ENCODE measurements at places on chromosomes 12 and 14.

- DNase-seq: no peak
These were observed 63.6 kb upstream of the RESF1 start for GRCh38 chr12:31895449-31896150.

DNA sequence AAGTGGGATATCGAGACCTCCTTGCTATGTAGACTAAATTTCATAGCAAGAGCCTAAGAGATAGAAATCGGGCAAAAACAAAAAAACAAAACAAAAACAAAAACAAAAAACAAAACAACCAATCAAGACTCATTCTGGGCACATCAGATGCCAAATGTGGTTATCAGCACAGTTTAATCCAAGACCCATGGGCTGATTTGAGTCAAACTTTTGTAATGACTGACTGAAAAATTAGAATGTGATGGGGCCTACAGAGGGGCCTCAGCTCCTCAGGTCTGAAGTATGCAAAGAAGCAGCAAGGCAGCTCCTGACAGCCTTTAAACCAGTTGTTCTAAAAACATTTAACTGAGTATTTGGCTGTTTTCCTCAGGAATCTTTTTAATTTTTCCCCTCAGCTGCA, 49.3 kb downstream of the SLC4A8 start:
- DNase-seq: no peak

DNA sequence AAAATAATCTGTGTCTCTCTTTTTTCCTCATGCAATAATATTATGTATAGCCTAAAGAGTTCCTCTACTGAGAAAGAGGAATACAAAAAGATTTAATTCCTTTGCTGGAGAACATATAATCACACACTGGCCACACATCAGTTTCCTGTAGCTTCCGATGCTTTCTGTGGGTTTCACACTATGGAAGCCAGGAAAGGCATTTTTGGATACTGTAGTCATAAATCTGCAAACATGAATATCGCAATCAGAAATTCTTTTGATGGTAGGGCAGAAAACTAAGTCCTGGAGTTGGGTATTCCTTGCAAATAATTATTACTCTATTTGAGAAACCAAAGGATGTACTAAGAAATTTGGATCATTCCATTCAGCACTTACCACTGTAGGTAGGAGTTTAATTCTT, 260.0 kb downstream of the ACSS3 start:
- no peak for DNase-seq

DNA sequence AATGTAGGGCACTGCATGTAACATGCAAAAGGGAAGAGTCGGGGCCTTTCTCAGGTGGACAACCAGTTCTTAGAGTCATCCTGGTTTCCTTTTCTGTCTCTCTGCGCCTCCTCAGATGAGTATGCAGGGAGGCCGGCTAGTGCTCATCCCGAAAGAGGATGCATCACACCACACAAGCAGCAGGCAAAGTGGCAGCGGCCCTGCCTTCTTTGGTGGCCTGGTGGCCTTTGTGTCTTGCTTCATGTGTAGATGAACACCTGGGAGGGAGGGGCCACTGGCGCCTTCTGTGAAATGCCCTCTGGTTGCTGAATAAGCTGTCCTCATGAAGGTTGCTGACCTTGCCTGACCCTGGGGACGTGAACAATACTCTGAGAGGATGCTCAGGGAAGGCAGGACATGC, 18.0 kb downstream of the SLC24A4 start:
- no peak for DNase-seq

- DNase-seq: peak; percentile 21
These were observed 165.5 kb downstream of the ANO6 start for GRCh38 chr12:45381351-45381750.

GRCh38 chr12:42776396-42776795, 186.8 kb upstream of the PRICKLE1 start:
- DNase-seq: no peak

GRCh38 chr14:23301969-23302289, 730 bp downstream of the PPP1R3E start:
- DNase-seq: no peak

DNA sequence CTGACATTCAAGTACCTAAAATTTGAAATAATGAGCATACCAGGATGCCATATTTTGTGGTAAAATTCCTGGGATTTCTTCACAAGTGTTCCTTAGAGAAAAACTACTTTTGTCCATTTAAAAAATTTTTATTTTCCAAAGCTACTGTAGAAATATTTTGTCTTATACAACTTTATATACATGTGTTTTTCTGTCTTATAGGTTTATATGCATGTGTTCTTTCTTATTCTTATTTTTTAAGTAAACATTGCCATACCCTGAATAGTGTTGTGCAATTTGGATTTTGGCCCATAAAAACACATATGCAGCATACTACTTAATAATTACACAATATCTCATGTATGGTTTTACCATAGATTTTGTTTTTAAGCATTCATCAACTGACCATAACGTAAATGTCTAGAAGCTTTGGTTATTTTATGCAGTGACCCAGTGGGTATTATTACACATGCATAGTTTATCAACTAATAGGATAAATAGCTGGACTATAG, 1107.4 kb upstream of the SEL1L start:
- no peak for DNase-seq

DNA sequence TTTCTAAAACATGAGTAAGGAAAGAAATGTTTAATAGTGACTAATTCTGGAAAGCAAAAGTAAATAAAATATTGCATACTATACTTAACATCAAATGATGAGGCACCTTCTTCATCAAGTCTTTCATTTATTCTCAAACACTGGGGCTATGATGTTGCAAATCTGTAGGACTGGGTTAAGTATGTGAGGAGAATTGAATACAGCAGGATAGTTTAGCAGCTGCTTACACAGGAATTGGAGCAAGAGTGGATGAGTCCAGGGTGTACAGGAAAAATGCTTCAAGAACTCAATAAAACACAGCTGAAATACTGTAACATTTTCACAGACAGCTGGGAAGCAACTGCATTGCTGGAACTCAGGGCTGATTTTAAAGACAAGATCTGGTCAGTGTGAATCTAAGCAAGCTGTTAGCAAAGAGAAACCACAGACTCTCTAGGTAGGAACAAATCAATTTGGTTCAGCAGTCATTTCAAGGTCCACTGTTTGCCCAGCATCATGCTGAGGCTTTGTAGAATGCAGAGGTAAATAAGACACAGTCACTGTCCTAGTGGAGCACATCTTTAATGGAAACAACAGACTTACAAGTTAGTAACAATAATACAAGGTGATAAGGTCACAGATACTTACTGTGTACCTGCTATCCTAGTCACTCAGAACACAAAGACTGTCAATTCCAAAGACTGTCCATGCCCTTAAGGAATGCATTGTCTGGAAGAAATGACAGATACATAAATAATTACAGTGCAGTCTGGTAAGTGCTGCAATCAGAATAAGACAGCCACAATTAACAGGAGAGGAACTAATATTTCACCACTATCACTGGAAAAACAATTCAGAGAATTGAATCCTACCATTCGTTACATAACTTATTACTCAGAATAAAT, 96.8 kb upstream of the DACT1 start:
- DNase-seq: no peak

- DNase-seq: no peak
These were observed 123.2 kb downstream of the CHST11 start for GRCh38 chr12:104579718-104580495.

DNA sequence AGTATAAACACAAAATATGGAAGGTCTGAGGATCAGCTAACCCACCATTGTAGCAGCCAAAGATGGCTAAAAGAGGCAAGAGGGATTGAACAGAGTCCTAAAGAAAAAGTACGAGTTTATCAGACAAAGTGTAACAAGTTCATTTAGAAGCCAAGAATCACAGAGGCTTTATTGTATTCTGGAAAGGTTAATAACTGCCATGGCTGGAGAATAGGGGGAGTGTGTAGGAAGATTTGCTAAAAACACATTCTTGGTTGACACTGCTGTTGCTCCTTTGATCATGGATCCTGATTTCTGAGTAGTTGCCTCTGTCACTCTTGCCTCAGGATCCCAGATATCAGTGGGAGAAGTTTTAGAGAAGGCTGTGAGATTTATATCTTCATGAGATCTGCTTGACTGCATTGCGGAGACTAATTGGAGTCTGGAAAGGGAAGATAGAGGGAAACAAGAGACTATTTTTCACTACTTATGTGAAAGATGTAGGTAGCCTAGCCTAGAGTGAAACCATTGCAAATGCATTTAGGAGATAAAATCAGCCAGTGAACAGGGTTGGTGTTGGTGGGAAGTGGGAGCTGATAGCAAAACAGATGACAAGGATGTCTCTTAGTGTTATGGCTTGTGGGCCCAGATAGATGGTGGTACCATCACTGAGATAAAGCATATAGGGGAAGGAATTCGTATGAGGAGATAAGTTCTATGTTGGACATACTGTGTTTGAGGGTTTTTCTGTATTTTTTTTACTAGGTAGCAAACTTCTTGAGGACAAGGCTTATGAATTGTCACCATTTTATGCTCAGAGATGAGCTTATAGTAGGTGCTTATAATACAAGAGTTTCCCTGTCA, 402.9 kb upstream of the PDE3A start:
- no peak for DNase-seq

GRCh38 chr12:98149691-98150210, 365.6 kb upstream of the TMPO start:
- no peak for DNase-seq

GRCh38 chr14:73723406-73723796, 9.2 kb upstream of the PNMA1 start:
- DNase-seq: no peak

- DNase-seq: no peak
These were observed 9.4 kb upstream of the WNT5B start for GRCh38 chr12:1619587-1619986.

GRCh38 chr12:42807766-42808165, 218.2 kb upstream of the PRICKLE1 start:
- no peak for DNase-seq

- DNase-seq: no peak
These were observed 8.6 kb upstream of the SNAPC1 start for GRCh38 chr14:61753631-61754030.

DNA sequence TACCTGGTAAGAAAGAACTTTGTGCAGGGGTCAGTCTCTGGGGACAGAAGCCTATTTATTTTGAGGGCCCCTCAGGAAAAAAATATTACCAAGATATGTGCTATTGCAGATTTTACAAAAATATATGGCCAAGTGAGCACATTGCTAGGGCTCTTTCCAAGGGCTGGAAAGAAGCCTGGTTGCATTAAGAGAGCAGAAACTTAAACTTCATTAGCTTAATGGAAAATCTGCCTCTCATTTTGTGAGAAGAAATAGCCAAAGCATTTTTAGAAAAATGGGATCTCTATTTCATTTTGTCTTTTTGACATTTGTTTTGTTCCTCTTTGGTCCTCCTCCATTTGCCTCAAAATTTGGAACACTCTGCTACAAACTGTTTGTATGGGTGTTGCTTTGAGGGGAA, 283.5 kb downstream of the NELL2 start:
- no peak for DNase-seq

DNA sequence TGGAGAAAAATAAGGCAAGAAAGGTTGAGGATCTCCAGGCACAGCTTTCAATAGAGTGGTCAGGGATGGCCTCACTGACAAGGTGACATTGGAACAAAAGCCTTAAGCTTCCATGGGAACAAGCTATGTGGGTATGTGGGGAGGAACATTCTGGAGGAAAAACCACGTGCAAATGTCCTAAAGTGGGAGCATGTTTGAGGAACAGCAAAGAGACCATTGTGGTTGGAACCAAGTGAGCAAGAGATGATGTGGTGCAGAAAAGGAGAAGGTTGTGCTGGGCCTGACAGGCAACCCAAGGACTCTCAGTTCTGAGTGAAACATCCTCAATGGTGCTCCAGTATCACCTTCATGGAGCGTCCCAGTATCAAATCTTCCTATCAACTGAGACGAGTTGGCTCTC, 184.0 kb downstream of the CAND1 start:
- DNase-seq: no peak

DNA sequence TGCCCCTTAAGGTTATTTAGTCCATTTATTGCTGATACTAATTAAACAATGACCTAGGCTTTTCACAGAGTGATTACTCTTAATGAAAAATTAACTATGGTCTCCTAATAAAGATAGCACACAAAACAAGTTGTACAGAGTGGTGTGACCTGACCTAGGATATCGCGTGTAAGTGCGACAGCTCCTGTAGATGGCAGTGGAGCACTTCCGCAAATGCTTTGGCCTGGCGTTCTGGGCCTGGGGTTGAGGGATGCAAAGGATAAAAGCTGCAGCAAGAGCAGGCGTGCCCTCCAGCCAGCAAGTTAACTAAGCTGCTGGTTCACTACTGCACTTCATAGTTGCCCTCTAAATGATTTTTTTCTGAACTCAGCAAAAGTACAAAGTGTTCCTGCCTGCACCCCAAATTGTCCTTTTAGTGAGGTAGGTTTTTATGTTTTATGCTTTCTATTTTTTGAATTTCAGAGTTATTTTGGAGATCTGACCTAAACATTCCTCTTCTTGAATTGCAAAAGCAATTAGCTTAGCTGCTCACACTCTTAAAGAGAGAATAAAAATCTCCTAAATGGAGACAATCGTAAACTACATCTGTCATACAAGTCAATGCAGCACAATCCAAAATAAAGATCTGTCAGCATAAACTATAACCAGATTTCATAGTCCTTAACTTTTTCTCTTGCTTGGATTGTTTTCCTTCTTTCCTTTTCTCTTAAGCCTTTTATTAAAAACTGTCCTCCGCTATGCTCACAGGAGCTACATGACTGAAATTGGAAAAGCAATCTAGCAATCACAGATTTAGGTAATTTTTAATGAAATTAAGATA, 379.6 kb downstream of the LRIG3 start:
- peak; percentile 9 for DNase-seq

GRCh38 chr12:106039242-106039641, 99.5 kb downstream of the NUAK1 start:
- no peak for DNase-seq

DNA sequence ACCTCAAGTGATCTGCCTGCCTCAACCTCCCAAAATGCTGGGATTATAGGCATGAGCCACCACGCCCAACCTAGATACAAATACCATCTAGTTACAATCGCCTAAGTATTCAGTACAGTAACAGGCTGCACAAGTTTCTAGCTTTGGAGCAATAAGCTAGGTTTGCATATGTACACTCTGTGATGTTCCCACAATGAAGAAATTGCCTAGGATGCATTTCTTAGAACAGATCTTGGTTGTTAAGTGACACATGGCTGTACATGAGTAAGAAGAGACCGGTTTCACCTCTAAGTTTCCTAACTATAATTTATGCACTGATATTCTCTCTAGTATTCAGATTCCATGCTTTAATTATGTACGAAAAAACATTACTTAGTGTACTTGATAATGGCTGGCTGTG, 5.4 kb upstream of the TUBA1C start:
- no peak for DNase-seq

- peak; percentile 93 for DNase-seq
These were observed 148.4 kb downstream of the DPF3 start for GRCh38 chr14:72745546-72745945.
